Stimulated activated CD4-positive, alpha-beta T cell treated with anti-CD3 and anti-CD28 coated beads, Interleukin-12 subunit alpha, Interleukin-12 subunit beta, amount 100 ng/mL, for 24 hours (primary cell): ENCODE measurements at places on chromosomes 4 and X.

DNA sequence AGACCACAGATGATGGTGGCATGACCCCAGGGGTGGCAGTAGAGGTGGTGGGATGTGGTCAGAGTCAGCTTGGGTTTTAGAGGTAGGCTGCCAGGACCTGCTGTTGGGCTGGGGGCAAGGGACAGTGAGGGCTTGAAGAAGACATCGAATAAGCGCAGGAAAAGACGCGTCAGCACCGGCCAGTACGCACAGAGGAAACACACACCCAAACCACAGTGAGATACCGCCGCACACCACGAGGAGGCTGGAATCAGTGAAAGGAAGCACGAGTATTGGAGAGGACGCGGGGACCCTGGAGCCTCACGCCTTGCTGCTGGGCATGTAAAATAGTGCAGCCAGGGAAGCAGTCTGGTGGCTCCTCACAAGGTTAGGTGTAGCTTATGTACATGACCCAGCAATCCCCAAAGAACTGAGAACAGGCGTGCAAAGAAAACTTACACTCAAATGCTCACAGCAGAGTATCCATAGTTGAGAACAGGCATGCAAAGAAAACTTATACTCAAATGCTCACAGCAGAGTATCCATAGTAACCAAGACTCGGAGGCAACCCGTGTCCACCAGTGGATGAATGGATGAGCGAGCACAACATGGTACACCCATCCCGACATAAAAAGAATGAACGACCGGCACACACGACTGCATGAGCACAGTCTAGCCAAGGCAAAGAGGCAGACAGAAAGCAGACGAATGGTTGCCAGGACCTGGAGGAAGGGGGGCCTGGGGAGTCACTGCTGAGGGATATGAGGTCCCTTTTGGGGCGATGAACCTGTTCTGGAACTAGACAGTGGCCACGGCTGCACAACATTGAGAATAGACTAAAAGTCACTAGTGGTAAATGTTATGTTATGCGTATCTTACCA lies 13.3 kb downstream of the PDZD4 start:
- DNase-seq: no peak

GRCh38 chr4:154528869-154529268 lies 21.3 kb downstream of the PLRG1 start:
- no peak for DNase-seq

DNA sequence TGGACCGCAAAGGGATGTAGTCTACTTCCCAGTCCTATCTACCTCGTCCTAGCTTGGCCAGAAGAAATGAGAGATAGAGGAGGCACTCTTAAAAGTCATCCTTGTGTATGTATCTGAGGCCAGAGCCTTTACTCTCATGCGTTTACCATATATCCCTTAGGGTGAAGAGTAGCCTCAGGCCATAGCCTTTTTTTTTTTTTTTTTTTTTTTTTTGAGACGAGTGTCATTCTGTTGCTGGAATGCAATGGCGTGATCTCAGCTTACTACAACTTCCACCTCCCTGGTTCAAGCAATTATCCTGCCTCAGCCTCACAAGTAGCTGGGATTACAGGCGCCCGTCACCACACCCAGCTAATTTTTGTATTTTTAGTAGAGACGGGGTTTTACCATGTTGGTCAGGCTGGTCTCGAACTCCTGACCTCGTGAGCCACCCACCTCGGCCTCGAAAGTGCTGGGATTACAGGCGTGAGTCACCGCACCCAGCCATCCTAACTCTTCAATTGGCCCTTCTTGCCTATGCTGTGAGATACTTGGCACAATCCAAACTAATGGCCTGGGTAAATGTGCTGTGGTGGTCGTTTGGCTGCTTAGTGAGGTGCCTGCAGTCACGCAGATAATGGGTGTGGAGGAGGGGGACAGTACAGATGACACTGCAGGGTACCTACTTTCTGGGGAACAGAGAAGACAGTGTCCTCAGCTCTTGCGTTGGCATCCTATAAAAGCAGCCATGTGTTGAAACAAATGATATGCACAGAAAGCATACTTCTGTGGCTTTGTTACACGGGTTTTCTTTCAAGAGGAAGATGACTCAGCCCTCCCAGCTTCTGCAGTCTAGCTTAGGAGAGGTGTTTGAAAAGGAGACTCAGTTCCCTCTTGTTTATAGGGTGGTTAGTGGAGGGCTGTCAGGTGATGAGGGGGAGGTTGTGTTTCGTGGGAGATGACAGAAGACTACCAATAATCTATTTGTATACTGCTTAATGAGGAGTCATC lies 10.4 kb upstream of the DGAT2L6 start:
- DNase-seq: no peak

DNA sequence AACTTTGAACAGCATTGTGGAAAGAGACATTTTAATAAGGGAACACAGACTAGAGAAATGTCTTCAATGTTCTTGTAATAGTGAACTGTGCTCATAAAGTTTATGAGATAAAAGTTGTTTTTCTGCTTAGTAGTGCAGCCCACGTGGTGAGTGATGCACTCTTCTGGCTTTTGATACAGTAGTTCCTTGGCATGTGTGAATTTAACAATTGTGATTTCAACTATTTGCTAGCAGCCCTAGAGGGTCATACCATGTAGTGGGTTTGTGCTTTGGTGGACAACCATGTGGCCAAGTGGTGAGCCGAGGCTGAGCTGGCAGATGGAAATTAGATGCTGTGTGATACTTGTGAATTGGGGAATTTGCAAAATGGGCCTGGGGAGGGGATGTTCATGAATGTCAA lies 116.2 kb upstream of the SLC4A4 start:
- DNase-seq: no peak

- DNase-seq: no peak
Measured at GRCh38 chr4:181308476-181309312, 934.5 kb upstream of the TENM3 start.
